A549 treated with GW870086 at 1 μM for 4 hours (cell line): ENCODE measurements at places on chromosomes 4 and X. TPM values are rescaled to one million over a fixed set of nuclear protein-coding genes. Genes with fewer than 3 reads are reported as not detected.

TMPRSS11A gene
- not detected in 5 replicates for total RNA-seq

GPC3 gene
- 0.15 TPM in 1 of 5 replicates, not detected in the others for total RNA-seq

WAS gene
- total RNA-seq, result 0.15 to 0.34 TPM (median 0.19 TPM) in 5 replicates

MAGEC3 gene
- not detected in 5 replicates for total RNA-seq

NPY1R gene
- 0.06 to 0.28 TPM (median 0.19 TPM) in 4 of 5 replicates, not detected in the other for total RNA-seq

ARR3 gene
- not detected in 5 replicates for total RNA-seq

GPR173 gene
- total RNA-seq, result not detected in 5 replicates

TNIP3 gene
- total RNA-seq, result 0.16 to 0.50 TPM (median 0.45 TPM) in 4 of 5 replicates, not detected in the other

RAB39B gene
- 0.55 to 0.69 TPM (median 0.60 TPM) in 5 replicates for total RNA-seq

SLC9B1 gene
- 0.16 to 0.28 TPM in 2 of 5 replicates, not detected in the others for total RNA-seq

SMIM10L2A gene
- total RNA-seq, result 0.10 to 0.21 TPM (median 0.15 TPM) in 5 replicates

CD38 gene
- 10.7 to 16.7 TPM (median 13.9 TPM) in 5 replicates for total RNA-seq

FAM47A gene
- not detected in 5 replicates for total RNA-seq

POF1B gene
- total RNA-seq, result 2.3 to 2.8 TPM (median 2.5 TPM) in 5 replicates

BOD1L1 gene
- 11.7 to 17.3 TPM (median 15.9 TPM) in 5 replicates for total RNA-seq

ADGRL3 gene
- total RNA-seq, result 0.02 TPM in 1 of 5 replicates, not detected in the others

SORBS2 gene
- 0.35 to 0.59 TPM (median 0.50 TPM) in 4 of 5 replicates, not detected in the other for total RNA-seq
